CD4-positive, alpha-beta T cell treated with Interleukin-15 for 1 hour (primary cell): ENCODE measurements at places on chromosomes 11 and 22.
A peak's percentile ranks its signal among the peaks of the same experiment; 100 is the strongest.

DNA sequence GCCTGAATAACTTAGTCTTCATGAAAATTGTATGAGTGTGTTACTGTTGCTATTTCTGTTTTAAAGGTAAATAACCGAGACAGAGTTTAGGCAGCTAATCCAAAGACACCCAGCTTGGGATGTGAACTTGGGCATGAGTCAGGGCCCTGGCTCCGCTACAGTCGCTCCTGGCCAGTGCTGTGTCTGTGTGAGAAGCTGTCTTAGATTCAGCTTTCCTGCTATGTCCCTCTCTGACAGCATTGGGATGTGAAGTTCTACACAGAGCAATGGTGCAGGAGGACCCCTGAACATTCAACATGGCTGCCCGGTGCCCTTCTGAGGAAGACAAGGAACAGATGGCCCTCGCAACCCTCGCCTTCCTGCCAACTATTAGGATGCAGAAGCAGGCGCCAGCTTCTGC is 49.4 kb downstream of the GALNT18 start:
- DNase-seq, result no peak

GRCh38 chr22:38191731-38192474 is 9.9 kb upstream of the MAFF start:
- no peak for DNase-seq

- DNase-seq, result no peak
Measured at GRCh38 chr11:93958991-93959390, 62.2 kb upstream of the HEPHL1 start.

- DNase-seq, result no peak
Measured at GRCh38 chr11:118264569-118265465, 720 bp upstream of the MPZL2 start.

DNA sequence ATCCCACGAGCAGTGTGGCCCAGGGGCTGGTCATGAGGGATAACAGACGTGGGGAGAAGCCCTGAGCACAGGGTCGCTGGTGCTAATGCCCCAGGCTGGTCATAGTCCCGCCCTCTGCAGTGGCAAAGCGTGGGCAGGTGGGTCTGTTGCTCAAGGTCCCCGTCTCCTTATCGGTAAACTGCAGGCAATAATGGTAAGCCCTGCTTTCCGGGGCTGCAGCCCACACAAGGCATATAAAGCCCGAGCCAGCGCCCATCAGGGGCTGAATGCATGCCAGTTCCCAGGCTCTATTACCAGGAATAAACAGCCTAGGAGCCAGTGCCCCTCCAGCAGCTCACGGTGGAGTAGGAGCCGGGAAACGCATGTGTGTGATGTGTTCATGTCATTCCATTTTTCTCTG is 261.0 kb downstream of the BRD1 start:
- no peak for DNase-seq

GRCh38 chr11:105589346-105589745 is 20.5 kb upstream of the GRIA4 start:
- DNase-seq, result no peak

DNA sequence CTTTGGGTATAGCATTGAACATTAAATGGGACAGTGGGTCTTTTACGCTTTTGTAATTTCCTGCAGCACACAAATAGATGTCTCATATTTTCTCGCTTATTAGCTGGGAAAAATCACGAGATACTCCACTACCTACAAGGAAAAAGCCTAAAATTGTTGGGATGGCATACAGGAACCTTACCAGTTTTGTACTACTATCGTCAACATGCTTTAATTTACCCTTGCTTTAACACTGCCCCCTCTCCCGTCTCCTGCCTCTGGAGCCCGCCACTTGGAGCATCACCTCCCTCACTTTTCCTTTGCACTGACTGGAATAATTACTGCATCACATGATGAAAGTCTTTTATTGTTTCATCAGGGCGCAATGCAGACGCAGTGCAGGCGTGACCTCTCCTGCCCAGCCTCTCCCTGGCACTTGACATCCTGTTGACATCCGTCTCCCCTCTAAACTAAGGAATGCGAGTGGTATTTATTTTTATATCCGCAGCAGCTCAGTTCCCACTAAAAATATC is 1.0 kb upstream of the FNBP4 start:
- no peak for DNase-seq

DNA sequence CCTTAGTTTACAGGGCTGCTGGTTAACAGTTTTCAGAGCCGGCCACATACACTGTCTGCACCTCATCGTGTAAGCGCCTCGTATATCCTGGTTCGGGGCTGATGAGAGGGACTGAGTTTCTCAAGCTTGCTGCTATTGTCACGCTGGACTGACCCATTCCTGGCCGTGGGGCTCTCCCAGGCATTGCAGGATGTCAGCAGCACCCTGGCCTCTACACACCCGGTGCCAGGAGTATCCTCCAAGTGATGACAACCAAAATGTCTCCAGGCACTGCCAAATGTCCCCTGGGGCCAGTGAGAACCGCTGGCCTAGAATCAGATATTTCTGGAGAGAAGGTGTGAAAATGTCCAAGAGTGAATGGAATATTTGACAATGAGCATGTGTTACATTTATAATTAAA is 82.8 kb downstream of the ST3GAL4 start:
- DNase-seq, result no peak

DNA sequence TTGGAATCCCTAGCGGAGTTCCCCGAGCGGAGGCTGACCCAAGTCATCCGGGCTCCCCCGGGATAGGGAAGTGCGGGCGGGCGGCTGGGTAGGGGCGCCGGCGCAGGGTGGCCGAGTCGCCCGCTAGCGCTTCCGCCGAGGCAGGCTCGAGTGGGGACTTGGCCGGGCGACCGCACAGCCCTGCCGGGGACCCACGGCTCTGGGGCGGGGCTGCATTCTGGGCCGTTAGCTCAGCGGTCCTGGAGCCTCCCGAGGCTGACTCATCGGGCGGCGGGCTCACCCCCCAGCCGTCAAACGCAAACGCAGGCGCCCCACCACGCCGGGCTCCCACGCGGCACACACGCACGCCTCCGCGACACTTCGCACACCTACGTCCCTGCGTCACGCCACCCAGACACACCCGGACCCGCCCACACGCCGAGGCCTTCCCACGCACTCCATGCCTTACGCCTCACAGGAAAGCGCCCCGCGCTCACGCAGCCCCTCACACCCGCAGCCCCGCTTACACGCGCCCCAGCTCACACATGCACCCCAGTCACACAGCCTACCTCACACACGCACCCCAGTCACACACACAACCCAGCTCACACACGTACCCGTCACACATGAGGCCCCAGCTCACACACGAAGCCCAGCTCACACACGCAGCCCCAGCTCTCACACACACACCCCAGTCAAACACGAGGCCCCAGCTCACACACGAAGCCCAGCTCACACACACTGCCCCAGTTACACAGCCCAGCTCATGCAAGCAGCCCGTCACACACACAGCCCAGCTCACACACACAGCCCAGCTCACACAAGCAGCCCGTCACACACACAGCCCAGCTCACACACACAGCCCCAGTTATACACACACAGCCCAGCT is 1.2 kb downstream of the PHLDB1 start:
- DNase-seq, result peak; percentile 91

GRCh38 chr11:133600786-133601185 is 68.5 kb upstream of the OPCML start:
- DNase-seq, result no peak

- DNase-seq, result no peak
Measured at GRCh38 chr11:109892321-109892794, 200.8 kb upstream of the ZC3H12C start.

- no peak for DNase-seq
Measured at GRCh38 chr11:86459002-86459385, 84.3 kb downstream of the CCDC81 start.

- no peak for DNase-seq
Measured at GRCh38 chr11:17197431-17197898, 10.3 kb downstream of the PIK3C2A start.
